Endothelial cell (in vitro differentiated cells): ENCODE measurements at places on chromosomes 2 and 18.

DNA sequence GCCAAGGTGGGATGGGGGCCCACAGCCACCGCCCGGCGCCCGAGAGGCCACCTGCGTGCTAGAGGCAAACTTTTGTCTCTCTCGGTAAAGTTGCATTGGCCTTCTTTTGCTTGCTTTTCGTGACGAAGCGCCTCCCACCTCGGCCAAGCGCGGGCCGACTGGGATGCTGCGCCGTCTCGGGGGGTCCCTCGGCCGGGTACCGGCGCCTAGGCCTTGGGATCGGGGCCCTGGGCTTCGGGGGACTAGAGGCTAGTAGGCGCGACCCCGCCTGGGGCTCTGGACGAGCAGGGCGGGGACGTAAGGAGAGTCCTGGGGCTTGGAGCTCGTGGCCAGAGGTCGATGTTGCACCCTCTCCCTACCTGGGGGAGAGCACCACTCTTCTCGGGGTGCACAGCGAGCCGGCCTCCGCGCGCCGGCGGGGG, 545 bp downstream of the GLI2 start:
- H3K27me3 ChIP-seq = peaks cover 16% of the 10 kb centered on the region
- no peak for DNase-seq
- peaks cover 30% of the 10 kb centered on the region for H3K4me1 ChIP-seq

DNA sequence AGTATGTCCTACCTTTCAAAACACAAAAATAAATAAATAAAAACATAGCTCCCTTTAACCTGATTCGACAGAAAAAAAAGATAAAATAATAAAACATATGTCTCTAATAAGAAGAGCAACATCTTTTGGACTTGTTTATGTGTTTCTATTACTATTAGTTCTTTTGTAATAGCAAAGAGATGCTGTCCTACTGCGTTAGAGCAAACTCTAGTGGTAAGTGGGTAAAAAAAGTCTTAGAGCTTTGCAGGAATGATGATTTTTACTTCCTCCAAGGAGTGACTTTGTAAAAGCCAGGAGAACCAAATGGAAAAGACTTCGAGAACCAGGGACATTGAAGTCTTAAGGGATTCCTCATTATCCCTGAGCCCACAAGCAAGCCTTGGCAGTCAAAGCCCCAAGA, 450.1 kb downstream of the METTL4 start:
- no peaks in the 10 kb centered on the region for H3K36me3 ChIP-seq
- DNase-seq = no peak
- no peaks in the 10 kb centered on the region for H3K27me3 ChIP-seq
- no peak overlapping the region for H3K27ac ChIP-seq
- H3K4me3 ChIP-seq = no peak overlapping the region
- H3K4me1 ChIP-seq = no peaks in the 10 kb centered on the region

- no peak overlapping the region for H3K4me3 ChIP-seq
- no peak overlapping the region for H3K27ac ChIP-seq
- H3K27me3 ChIP-seq = peaks cover 12% of the 10 kb centered on the region
- DNase-seq = no peak
- peaks cover 15% of the 10 kb centered on the region for H3K36me3 ChIP-seq
Measured at GRCh38 chr2:24022975-24023575, 13.2 kb downstream of the MFSD2B start.

GRCh38 chr2:217609952-217610351, 392.8 kb downstream of the TNS1 start:
- no peak overlapping the region for H3K27ac ChIP-seq
- no peak for DNase-seq
- H3K4me1 ChIP-seq = peaks cover 25% of the 10 kb centered on the region

- peaks cover 4% of the 10 kb centered on the region for H3K27me3 ChIP-seq
- no peaks in the 10 kb centered on the region for H3K36me3 ChIP-seq
- H3K4me1 ChIP-seq = peaks cover 15% of the 10 kb centered on the region
- H3K4me3 ChIP-seq = peak within 1 kb of the TSS; percentile 97
- DNase-seq = peak; percentile 67
Measured at GRCh38 chr2:196592911-196593881, 46.3 kb upstream of the CCDC150 start.

DNA sequence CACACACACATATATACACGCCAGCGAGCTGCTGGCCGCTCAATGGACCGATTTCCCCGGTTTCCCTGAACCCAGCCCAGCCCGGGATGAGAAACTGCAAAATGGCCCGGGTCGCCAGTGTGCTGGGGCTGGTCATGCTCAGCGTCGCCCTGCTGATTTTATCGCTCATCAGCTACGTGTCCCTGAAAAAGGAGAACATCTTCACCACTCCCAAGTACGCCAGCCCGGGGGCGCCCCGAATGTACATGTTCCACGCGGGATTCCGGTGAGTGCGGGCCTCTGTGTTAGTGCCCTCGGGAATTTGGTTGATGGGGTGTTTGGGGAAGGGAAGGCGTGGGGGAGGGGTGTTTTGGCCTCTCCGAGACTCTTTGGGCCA, 392 bp downstream of the ST8SIA3 start:
- peaks cover 5% of the 10 kb centered on the region for H3K36me3 ChIP-seq
- peaks cover 9% of the 10 kb centered on the region for H3K27me3 ChIP-seq
- H3K4me3 ChIP-seq = peak overlapping the region; percentile 92
- H3K27ac ChIP-seq = no peak overlapping the region
- H3K4me1 ChIP-seq = peaks cover 11% of the 10 kb centered on the region
